ENCODE measurements at places on chromosomes 1 and 21. TPM values are rescaled to one million over a fixed set of nuclear protein-coding genes. Genes with fewer than 3 reads are reported as not detected.

RIPPLY3 gene
- total RNA-seq = 0.39 TPM

IGSF5 gene
- total RNA-seq = not detected

AMIGO1 gene
- 1.3 TPM for total RNA-seq

CREB3L4 gene
- total RNA-seq = 10.0 TPM

GJA8 gene
- not detected for total RNA-seq

KCNH1 gene
- 1.9 TPM for total RNA-seq

SPAG17 gene
- total RNA-seq = not detected

RALGPS2 gene
- total RNA-seq = 26.8 TPM

SCCPDH gene
- total RNA-seq = 43.4 TPM

MYOG gene
- total RNA-seq = not detected

JAM2 gene
- total RNA-seq = not detected

CD34 gene
- 0.02 TPM for total RNA-seq

LAPTM5 gene
- total RNA-seq = 0.25 TPM

KNCN gene
- not detected for total RNA-seq
